ENCODE measurements at places on chromosomes 6 and 20.

DNA sequence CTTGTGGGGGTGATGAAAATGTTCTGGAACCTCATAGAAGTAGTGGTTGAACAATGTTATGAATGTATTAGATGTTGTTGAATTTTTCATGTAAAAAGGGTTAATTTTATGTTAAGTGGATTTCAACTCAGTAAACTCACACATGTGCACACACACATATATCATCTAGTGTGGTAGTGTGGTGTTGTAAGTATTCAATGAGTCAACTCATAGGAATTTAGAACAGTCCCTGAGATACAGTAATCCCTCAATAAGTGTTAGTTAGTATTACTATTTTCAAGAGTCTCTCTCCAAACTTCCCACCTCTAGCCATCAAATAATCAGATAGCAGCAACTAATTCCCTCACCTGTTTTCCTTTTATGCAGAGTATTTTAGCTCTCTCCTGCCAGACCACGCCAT, 563.1 kb upstream of the JARID2 start:
- no peak for DNase-seq

DNA sequence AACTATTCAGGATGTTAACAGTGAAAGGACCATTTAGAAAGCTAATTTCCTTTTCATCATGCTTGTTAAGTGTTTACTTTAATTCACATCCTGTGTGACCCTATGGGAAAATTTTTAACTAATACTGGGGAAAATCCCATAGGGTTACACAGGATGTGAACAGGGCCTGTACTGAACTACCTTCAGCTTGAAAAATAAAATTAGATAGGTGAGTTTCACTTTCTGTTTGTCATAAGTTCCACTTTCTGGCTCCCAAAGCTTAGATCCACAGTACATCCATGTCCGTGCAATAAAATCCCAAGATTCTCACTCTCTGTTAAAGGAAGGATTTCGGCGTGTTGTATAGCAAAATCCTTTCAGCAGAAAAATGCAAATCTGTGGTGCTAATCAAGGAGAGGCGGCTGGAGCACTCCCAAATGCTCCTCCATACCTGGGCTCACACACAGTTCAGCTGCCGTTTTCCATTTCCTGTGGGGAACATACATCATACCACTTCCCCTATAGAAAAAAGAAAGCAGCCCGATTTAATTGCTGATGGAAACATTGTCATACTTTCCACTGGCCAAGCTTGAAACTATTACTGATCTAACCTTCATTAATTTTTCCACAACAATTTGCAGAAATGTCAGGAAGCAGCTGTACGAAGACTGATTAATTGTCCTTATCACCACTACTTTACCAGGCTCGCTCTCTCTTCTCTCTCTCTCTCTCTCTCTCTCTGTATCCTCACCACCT, 125.2 kb downstream of the HIVEP2 start:
- no peak for DNase-seq

DNA sequence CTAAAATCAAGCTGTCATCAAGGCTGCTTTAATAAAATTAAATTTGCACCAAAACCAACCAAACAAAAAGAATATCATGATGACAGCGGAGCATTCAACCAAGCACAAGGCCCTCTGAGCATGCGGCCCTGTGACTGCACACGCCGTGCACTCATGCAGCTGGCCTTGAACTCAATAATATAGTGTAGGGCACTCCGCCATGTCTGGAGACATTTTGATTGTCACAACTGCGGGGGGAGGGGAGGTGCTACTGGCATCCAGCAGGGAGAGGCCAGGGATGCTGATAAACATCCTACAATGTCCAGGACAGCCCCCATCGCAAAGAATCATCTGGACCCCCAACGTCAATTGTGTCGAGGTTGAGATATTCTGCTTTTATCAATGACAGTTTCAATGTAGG, 9.7 kb downstream of the MOCS3 start:
- DNase-seq, result no peak

DNA sequence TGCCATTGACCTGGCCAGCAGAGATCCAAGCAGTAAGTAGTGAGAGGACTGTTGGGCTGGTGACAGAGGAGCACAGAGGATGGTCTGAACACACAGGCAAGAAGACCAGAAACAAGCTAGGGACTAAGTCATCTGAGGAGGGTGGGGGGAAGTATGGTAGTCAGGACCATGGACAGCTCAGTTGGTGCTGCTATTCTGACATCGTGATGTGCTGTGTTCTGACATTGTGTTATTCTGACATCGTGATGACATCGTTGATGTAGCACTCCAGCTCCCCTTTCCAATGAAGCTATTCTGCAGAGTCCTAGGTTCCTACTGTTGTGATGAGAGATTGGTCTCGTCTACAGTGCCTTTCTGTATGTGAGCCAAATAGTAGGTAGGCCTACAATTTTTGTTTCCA, 28.7 kb downstream of the CFAP206 start:
- no peak for DNase-seq

DNA sequence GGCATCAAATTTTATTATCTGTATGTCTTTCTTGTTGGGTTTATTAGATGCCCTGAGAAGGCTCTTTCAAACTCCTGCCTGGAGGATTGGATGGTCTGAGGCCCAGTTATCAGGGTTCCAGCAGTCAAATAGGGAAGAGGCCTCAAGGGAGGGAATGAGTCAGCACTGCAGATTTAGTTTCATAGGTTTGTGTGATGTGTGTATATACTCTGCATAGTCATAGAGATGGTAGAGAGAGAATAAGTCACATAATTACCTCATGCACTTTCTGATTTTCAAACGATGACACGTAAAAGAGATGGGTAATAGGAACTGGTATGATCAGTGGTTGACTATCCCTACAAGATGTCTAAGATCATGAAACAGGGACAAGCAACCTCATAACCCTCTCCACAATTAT, 82.1 kb downstream of the ADAT2 start:
- DNase-seq, result no peak

- DNase-seq, result no peak
Measured at GRCh38 chr20:50322703-50323131, 132.1 kb downstream of the CEBPB start.

DNA sequence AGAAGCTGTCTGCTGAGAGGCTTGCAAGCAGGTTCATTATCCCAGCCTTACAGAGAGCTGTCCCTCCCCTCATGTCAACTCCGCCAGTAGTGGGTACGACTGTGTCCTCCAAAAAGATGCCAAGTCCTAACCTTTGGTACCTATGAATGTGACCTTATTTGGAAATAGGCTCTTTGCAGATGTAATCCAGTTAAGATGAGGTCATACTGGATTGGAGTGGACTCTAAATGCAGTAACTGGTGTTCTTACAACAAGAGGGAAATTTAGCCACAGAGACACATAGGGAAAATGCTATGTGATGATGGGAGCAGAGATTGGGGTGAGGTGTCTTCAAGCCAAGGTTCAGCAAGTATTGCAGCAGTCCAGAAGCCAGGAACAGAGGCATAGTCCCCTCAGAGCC, 90.8 kb upstream of the FOXP4 start:
- DNase-seq, result no peak

DNA sequence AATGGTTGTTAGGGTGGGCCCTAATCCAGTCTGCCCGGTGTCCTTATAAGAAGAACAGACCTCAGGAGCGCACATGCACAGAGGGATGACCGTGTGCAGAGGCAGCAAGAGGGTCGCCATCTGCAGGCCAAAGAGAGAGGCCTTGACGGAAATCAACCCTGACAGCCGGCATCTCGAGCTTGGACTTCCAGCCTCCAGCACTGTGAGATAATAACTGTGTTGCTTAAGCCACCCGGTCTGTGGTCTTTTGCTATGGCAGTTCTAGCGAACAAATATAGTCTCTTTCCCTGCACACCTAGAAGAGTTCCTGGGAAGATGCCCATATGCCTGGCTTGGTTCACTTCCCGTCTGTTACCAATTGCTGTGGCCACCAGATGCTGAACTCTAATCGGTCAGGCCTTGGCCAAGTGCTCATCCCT, 35.3 kb upstream of the PTGIS start:
- no peak for DNase-seq

DNA sequence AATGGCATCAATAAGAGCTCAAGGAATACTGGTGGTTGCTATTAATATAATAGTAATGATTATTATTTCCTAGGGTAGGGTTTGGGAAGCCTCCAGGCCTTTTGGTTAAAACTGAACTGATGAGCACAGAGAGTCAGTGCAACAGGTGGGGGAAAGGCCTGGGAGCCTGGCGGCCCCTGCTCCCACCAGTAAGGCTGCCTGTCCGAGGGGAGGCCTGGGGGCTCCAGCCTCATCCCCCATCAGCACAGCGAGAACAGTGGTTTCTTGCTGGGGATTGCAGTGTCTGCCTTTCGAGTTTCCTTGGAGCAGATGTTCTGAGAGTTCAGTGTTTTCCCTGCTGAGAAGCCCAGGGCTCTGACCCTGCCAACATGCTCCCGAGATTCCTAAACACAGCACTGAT, 340.4 kb downstream of the CDH26 start:
- DNase-seq, result no peak

DNA sequence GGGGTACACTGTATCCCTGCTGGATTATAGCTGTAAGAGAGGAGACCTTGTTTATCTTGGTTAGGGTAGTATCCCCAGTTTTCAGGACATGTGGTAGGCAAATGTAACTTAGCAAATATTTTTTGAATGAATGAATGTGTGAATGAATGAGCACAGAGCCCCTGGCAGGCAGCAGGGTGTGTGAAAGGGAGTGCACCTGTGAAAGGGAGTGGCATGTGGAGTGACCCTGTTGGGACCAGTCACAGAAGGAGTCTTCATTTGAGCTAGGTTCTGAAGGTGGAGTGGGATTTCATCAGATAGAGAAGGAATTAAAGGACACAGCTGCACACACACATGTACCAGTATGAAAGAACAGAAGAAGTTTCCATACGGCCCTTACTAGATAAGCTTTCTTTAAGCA, 4.9 kb downstream of the SMAP1 start:
- no peak for DNase-seq

- DNase-seq, result no peak
Measured at GRCh38 chr6:136599329-136600011, 49.2 kb upstream of the MAP7 start.

- no peak for DNase-seq
Measured at GRCh38 chr6:79778816-79779215, 147.7 kb downstream of the SH3BGRL2 start.

DNA sequence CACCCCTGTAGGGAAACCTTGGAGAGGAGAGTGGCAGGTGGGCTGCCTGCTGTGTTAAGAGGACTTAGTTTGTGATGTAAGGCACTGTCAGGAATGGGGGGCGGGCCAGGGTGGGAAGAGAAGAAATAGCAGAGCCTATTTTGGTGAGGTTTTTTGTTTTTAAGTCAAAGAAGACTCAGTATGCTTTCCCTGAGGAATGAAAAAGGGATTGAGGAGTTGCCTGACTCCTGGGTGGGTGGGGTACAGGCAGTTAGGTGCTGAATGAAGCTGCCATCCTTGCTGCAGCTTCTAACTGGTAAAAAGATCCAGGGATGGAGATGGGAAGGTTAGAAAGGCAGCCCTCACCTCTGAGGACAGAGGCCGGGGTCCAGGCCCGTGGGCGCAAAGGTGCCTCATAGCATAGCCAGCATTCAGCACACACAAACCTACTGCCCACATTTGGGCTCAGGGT, 37.9 kb downstream of the PLCG1 start:
- DNase-seq, result no peak

DNA sequence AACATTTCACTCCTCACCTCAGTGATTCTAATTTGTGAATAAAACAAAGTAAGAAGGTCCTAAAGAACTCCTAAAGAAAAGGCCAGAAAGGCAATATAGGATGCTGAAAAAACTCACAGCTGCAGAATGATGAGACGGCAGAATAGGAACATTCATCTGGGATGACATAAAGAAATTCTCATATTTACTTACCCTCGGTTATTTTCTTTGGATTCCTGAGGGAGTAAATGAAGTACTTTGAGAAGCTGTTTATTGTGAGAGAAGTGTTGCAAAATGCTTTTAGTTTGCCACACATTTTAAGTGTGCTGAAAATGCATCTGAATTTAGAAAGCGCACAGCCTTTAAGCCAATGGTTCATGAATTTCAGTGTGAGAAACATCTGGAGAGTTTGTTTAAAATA, 35.7 kb upstream of the RBL1 start:
- no peak for DNase-seq

GRCh38 chr6:30555816-30556065, 548 bp downstream of the GNL1 start:
- no peak for DNase-seq

- DNase-seq, result no peak
Measured at GRCh38 chr6:37630281-37630799, 67.3 kb downstream of the MDGA1 start.

GRCh38 chr20:50629670-50630045, 61.7 kb downstream of the RIPOR3 start:
- no peak for DNase-seq

DNA sequence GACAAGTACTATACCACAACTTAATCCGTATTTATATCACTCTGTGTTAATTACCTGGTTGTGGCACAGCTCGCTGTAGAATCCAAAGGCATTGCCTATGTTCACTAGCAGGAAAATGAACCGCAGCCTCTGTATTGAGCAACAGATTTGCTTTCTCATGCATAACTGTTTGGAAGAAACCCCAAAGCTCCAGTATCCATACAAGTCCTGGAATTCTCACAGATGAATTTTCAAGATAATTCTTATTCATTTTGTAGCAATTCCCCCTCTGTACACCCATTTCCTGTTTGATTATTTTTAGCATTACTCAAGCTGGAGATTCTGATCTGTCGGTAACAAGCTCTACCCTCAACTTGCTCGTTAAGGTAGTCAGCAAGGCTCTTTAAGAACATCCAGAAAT, 63.5 kb downstream of the STMND1 start:
- no peak for DNase-seq

DNA sequence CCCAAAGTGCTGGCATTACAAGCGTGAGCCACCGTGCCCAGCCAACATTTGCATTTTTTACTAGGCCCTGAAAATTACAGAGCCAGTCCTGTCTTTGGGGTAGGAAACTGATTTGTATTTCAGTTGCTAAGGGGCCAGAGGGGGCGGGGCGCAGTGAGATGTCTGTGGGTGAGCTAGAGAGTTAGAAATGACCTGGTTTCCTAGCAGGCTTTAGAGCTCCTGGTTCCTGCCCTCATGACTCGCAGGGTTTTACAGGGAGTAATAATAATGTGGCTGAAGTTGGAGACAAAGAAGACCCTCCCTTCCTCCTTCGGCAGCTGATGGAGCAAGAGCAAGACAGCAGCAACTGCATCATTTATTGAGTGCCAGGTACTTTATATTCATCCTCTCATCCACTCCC, 131.5 kb downstream of the TFAP2C start:
- DNase-seq, result no peak
